ENCODE measurements at places on chromosomes 7 and 10.
A peak's percentile ranks its signal among the peaks of the same experiment; 100 is the strongest.

DNA sequence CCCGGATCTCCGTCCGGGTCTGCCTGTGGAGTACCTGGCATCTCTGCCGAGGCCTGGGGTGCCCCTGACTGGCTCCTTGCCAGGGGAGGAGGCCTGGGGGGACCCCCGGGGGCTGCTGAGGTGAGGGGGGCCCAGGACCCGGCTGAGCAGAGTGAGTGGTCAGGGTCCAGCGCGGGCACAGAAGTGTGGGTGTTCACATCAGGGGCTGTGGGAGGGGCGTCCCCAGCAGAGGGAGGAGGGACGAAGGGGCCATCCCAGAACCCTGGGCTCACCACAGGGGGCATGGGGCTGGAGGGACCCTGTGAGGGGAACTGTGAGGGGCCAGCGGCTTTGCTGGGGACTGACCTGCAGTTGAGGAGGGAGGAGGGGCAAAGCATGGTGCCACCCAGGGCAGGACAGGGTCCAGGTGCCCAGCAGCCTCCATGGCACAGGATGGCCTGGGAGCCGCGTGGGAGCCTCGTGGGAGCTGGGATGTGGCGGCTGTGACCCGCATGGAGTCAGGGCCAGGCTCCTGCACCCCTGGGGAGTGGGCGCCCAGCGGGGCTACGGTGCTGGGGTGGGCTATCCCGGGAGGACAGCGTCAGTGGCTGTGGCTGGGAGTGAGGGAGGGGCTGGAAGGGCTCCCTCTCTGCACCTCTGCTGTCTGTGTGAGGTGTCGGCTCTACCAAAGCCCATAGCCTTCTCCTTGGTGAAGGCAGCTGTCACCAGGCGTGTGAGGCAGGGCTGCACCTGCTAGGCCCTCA lies 91.2 kb downstream of the DNAJB6 start:
- no peak for DNase-seq

GRCh38 chr7:155724327-155725005 lies 80.0 kb downstream of the RBM33 start:
- no peak for DNase-seq

DNA sequence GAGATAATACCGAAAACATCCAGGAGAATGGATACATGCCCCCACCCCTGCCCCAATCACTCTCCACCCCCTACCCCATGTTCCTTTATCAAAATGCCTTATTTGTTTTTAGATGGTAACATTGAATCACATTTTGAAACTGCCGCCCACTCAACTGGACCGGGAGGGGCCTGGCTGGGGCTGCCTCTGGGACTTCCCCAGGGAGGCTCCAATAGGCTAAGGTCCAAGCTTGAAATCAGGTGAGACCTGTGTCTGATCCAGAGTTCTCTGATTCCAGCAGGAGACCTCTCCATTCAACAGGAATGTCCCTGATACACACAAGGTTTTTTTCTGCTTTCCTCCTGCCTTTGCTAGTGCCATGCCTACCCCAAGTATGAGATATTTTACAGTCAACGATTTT lies 43.8 kb upstream of the ACSL5 start:
- no peak for DNase-seq

GRCh38 chr10:103555325-103555649 lies 61.8 kb downstream of the NEURL1 start:
- no peak for DNase-seq

- DNase-seq, result peak; percentile 92
Measured at GRCh38 chr7:82319674-82320118, 123.9 kb downstream of the CACNA2D1 start.

GRCh38 chr7:46201961-46202360 lies 280.9 kb upstream of the IGFBP3 start:
- no peak for DNase-seq

DNA sequence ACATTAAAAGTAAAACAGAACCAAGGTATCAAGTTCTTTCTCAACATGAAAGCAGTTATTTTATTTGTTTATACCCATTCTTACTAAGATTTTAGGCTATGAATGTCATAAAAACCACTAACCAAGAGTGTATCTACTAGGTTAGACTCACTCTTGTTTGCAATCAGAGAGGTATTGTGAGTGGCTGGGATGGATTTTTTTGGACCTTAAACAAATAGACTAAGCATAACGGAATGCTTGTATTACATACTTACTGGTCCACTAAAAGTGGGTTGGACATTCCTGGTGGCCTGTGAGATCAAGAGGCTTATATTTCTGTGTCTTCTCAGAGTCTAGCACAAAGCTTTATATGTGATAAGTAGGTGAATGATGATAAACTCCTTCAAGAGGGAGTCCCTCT lies 32.6 kb upstream of the CBLL1 start:
- peak; percentile 71 for DNase-seq

DNA sequence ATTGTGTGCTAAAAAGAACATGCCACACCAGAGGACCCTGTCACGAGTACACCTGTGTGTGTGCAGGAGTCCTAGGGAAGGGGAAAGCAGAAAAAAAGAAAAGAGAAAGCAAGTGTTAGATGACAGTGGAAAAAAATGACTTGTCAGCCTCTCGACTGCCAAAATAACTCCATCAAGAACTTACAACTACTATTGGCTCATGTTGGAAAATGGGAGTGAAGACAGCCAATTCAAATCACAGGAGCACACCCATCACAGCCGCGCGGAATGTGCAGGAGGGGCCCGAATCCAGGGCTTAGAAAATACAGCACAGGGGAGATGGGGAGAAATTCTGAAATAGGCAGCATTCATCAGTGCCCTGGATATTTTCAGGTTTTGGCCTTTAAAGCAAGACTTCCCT lies 38.1 kb upstream of the FOXI2 start:
- no peak for DNase-seq

DNA sequence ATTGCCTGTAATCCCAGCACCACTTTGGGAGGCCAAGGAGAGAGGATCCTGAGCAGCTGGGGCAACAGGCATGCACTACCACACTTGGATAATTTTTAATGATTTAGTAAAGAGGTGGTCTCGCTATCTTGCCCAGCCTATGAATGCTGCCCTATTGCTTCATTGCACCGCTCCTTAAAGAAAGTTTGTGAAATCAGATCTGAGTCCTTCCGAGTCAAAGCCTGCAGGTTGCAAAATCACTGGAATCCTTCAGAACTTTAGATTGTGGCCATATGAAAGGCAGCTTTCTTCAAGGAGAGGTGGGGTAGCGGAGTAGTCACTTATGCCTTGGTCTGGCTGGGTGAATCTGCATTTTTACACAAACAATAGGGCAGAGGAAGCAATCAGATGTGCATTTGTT lies 166.3 kb downstream of the ARHGAP12 start:
- no peak for DNase-seq

DNA sequence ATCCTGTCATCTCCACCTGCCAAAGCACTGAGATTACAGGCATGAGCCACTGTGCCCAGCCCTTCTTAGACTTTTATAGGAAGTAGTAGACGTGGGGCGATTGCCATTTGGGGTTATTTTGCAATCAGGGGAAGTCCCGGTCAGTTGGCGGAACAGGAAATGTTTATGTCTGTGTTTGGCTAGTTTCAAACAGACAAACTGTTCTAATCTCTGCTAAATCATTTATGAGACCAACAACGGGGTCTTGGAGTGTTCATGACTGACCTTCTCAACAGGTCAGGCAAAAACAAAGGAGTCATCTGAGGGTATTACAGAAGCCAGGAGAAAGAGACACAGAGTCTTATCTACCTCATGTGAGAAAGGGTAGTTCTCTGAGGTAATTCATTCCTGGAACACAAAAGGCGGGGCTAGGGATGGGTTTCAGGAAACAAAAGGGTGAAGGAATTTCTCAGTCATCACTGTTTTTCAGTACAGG lies 6.6 kb upstream of the TPK1 start:
- DNase-seq, result no peak

DNA sequence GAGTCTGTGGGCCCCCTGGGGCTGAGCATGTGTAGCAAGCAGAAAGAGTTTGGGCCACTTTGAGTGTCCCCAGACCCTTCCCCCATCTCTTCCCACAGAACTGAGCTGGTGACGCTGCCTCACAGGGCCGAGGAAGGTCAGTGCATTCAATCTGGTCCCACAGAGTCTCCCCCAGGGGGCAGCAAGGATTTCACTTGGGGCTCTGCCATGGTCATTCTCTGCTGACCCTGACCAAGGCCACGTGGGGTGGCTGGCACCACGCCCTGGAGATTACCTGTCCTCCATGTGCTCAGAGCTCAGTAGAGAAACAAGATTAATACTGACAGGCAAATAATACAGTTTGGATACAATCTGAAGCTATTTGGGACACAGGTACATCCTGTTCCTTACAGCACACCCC lies 30.2 kb downstream of the ADRA2A start:
- no peak for DNase-seq

GRCh38 chr7:129829737-129830631 lies 122.8 kb downstream of the UBE2H start:
- DNase-seq, result peak; percentile 84

GRCh38 chr7:113071465-113071864 lies 15.2 kb downstream of the GPR85 start:
- peak; percentile 41 for DNase-seq

DNA sequence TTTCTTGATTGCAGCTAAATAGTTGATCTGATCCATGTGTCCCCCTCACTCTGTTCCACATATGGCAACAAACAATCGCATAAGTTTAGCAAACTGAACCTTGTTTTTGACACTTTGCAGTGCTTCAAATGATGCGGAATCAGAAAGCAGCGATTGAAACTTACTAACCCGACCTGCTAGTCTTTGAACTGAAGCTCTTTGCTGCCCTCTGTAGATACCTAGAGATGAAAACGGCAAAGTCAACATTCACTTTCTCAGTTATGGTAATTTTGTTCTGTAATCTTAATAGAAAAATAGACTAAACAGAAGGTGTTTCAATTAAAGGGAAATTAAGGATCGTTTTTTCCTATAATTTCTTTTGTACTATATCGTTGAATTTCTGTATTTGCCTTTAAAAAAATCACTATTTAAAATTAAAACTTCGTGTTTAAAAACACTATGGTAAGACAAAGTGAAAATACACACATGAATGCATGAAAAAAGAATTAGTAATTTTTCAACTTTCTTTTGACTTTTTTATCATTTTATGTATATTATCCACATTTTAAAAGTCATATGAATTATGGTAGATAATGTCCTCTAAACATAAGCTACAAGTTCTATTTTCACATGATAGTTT lies 276.5 kb downstream of the MAGI2 start:
- DNase-seq, result peak; percentile 55

DNA sequence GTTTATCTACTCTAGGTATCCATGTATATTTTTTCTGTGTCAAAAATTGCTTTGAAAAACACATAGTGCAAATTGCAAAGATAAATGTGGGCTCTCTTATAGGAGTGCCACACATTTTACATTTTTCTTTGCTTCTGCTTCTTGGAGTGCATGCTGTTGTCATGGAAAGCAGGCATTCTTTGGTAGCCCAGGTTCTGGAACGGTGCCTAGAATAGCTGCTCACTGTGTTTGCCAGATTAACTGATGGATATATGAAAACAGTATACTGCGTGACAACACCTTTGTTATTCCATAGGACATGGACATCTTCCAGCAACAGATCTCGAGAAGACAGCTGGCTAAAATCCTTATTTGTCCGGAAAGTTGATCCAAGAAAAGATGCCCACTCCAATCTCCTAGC lies 13.4 kb downstream of the NIPSNAP2 start:
- DNase-seq, result peak; percentile 87

- DNase-seq, result no peak
Measured at GRCh38 chr10:93565446-93565845, 1.0 kb upstream of the FFAR4 start.

All from AG10803 (cell line).